NCI-H1092 (cell line): ENCODE measurements at places on chromosomes 4 and X.
A peak's percentile ranks its signal among the peaks of the same experiment; 100 is the strongest.

DNA sequence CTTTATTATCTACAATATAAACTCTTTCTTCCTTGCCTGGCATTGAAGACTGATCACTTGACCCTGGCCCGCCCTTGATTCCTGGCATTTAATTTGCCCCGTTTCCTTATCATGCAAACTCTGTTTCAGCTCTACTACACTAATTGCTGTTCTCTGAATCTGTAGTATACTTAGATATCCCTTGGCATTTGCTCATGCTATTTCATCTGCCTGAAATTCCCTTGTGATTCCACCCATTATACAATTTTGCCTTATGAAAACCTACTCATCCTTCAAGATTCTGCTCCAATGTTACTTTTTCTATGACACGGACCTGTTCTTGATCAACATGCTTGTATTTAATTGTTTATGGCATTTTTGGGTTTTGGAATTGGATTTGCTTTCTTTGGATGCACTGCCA lies 459.9 kb upstream of the AMOT start:
- DNase-seq = no peak

- DNase-seq = no peak
Measured at GRCh38 chrX:11579636-11580600, 85.8 kb downstream of the ARHGAP6 start.

DNA sequence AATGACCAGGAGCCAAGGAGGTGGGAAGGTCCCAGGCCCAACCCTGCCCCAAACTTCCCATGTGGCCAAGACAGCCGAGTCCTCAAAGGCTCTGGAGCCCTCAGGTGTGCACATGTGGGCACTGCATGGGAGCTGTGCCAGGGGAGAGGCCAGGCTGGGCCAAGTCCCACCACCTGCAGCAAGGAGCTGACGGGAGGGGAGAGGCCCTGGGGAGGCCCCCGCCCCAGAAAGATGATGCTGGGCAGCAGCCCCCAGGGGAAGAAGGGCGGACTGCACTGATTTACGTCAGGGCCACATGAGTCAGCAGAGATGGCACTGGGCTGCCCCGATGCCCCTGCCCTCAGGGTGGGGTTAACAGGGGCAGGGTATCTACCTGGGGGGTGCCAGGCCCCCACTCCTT lies 1.4 kb downstream of the L1CAM start:
- no peak for DNase-seq

DNA sequence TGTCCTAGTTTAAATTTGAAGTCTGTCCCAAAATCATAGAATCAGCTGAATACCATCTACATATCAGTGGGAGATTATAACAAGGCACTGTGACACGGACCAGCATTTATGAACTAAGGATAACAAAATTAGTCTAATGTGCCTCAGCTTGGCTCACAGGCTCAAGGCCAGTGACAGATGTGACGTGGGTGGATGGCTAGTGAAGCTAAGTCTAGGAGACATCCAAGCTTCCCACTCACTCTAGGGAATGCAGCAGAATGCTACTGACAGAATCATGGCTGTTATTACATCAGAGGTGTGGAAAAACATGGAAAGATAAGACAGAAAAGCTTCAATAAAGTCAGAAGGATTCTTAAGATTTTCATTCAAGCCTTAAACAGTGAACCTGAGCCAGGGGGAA lies 329.9 kb downstream of the NAF1 start:
- no peak for DNase-seq

DNA sequence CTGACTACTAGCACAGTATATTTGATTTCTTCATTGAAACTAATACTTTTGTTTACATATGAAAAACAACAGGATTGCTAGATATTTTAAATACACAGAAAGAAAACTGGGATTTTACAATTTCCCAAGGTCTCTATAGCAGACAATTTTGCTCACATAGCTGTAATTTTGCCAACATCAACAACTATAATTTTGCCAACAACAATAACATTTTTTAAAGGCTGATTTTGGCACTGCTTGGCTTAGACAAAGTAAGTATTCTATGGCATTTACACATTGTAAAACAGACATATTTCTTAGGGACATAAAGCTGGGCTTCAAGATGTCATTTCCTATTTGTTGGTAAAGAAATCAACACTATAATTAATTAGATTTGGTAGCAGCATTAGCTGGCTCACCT lies 922.1 kb downstream of the RAB28 start:
- no peak for DNase-seq

DNA sequence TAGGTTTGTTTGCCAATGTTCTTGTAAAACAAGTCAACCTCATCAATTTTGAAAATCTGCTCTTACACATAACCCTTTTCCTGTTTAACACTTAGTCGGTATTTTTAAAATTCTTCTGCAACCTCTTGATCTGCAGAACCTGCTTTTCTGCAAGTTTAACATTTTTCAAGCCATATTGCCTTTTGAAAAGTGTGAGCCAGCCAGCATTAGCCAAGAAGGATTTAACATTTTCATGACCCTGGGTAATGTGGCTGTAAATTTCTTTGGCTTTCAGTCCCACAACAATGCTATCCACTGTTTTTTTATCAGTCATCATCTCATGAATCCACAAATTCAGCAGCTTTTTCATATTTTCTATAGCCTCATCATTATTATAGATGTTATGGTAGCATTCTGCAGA lies 956.5 kb downstream of the FAT4 start:
- DNase-seq = no peak

DNA sequence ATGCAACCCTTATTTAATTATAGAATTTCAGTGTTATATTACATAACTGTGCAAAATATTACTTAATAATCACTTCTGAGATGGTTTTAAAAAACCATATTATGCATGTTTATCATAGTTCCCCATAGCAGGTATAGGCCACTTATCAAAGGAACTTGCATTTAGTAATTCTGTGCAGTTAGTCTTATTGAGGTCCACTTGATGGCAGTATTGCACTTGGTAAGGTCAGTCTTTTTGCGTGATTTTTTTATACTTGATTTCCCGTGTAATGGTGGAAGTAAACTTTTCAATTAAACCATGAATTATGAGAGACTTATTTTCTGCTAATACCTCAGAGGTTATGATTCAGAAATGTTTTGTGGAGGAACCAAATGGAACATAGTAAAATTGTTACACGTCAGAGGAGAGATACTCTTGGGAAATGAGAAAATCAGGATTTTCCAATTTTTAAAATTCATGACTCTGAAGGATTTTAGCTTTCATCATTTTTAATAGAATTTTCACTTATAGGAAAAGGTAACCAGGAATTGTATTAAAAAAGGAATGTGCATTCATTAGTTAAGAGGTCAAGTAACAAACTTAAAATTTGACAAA lies 230.0 kb downstream of the CCSER1 start:
- DNase-seq = peak; percentile 14

DNA sequence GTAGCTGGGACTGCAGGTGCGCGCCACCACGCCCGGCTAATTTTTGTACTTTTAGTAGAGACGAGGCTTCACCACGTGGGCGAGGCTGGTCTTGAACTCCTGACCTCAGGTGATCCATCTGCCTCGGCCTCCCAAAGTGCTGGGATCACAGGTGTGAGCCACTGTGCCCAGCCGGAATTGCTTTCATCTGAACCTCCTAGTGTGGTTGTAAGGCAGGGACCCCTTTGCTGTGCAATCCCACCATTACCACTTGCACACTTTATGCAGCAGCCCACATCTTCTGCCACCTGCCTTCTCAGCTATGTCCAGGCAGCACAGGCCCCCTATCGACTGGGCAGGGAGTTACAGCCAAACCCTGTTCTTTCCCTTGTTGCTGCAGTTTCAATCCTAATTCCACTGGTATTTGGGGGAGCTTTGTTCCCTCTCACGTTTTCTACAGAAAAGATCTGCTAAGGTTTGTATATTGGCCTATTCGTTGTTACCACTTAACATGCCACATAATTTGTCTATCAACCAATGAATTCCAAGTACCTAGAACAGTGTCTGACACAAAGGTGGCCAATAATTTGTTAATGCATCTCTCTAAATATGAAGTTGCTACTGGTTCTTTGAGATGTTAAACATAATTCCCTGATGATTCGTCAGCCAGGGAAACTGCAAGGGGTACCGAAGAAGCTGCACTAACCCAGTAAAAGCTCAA lies 6.5 kb downstream of the RPL39 start:
- DNase-seq = no peak

- DNase-seq = no peak
Measured at GRCh38 chr4:133149932-133150471, 908 bp downstream of the PCDH10 start.

- DNase-seq = no peak
Measured at GRCh38 chrX:146189371-146189770, 371.7 kb downstream of the SLITRK2 start.

GRCh38 chrX:8849945-8850344 lies 48.8 kb upstream of the FAM9A start:
- DNase-seq = no peak

GRCh38 chrX:3066555-3066954 lies 25.3 kb downstream of the ARSF start:
- no peak for DNase-seq

- DNase-seq = no peak
Measured at GRCh38 chr4:98633159-98633558, 25.3 kb downstream of the TSPAN5 start.

DNA sequence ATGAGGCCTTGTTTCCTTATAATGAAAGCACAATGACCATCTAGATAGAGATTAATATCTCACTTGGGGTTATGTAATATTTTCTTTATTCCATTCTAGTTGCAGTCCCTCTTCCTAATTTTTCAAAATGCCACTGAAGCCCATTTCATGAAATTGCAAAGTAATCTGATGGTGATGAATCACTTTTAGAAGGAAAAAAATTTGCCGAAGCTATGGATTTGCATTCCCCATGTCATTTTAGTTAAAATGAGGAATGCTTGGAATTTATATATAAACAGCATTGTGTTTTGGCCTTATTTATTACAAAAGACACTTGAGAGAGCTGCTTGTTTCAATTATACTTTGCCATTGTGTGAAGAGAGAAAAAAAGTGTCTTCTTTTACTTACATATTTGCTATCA lies 241.7 kb upstream of the TEX13A start:
- no peak for DNase-seq

DNA sequence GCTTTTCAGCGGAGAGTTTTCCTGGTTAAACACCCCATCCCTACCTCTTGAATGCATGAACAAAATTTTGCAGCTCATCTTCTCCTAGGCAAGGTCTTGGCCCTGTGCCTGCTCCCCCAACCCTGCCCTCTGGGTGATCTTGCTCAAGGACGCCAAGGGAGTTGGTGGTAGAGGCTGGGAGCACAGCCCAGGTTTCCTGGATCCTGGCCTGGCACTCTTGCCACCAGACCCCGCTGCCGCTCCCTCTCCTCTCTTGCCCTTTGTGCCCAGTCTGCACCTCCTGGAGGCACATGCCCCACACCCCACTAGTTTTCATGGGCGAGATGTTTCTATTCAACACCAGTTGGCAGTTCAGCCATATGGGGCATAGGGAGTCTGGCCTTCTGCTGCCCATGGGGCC lies 37.3 kb downstream of the TSC22D3 start:
- DNase-seq = no peak

DNA sequence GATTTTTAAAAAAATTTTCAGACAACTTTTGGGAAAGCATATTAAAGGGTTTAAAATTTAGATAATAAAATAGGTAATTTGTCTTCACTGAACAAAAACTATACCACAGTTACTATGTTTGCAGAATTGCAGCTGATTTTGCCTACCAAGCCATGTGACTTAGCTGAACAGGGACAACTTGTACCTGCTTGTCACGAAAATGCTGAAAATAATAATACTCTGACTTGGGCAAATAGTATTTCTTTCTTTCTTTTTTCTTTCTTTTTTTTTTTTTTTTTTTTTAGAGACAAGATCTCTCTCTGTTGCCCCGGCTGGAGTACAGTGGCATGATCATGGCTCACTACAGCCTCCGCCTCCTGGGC lies 225.2 kb upstream of the PPP1R2C start:
- DNase-seq = no peak

DNA sequence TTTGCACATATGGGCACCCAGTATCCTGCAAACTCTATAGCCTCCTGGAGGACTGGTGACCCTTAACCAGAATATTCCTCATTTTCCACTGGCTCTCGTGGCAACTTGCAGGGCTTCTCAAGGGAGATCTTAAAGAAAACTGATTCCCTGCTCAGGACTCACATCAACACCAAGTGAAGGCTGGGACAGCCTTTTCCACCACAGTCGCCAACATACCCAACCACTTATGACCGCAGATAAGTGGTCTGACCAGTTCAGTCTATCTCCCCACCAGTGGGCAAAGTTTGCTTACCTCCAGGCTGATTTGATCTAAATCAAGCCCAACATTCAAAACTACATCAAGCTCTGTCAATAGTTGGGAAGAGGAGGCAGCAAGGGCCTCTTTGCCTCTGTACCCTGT lies 289.3 kb upstream of the GATB start:
- no peak for DNase-seq

DNA sequence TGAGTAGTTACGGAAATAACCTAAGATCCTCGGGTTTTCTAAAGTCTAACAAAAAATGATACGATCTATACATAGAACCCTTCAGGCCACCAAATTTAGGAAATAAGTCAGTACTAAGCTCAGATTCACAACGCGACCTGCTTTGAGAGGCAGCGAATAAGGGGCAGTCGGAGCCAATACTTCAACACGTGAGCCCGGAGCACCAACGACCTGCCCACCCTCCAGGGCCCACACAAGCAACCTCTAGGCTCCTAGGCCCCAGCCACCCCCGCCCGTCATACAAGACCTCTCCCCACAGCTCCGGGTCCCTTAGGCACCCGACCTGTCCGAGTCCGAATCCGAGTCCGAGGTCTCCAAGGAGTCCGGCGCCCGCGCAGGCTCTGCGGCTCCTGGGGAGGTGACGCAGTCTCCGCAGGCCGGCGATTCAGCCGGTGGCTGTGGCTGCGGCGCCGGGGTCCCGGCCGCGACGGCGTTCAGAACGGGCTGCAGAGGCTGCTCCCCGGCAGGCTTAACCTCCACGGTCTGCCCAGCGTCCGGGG lies 580 bp downstream of the NAF1 start:
- peak; percentile 19 for DNase-seq

DNA sequence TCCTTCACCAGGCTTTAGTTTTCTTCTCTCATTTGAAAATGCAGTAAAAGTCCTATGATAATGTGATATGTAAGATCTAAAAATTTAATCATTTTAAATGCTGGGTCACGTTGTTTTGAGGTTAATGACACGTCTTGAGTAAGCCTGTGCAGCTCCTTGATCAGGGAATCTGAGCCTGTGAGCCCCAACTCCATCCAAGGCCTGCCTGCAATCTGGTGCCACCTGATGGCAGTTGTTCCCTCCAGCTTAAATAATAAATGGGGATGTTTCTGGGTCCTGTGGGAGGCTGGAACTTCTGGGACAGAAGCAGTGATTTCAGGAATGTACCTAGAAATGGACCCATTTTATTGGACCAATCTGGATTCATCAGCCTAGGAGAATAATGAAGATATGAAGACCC lies 455.4 kb upstream of the ADGRL3 start:
- no peak for DNase-seq

DNA sequence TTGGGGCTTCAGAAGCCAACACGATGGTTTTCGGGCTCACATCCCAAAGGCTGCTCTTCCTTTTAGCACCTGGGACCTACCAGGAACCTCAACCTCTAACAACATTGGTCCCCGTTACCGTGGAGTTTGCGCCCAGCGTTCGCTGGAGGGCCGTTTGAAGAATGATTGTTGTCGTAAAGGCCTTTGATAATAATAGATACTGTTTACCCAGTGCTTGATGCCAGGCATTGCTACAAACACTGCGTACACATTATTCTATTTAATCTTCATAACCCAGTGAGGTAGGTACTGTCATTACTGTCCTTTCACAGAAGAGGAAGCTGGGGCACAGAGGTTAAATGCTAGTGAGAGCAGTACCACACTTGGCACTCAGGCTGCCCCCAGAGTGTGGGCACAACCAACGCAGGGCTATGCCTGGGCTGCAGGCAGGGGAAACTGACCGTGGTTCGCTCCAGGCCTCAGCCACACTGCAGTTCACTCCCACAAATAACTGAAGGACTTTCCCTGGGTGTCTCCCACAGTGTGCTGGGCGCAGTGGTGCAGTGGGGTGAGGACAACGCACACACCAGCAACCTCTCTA lies 1.0 kb upstream of the ACSL1 start:
- no peak for DNase-seq
